ENCODE measurements at places on chromosomes 3 and 15.
A peak's percentile ranks its signal among the peaks of the same experiment; 100 is the strongest.

GRCh38 chr3:23619705-23620637, 185.8 kb upstream of the UBE2E1 start:
- DNase-seq: no peak

DNA sequence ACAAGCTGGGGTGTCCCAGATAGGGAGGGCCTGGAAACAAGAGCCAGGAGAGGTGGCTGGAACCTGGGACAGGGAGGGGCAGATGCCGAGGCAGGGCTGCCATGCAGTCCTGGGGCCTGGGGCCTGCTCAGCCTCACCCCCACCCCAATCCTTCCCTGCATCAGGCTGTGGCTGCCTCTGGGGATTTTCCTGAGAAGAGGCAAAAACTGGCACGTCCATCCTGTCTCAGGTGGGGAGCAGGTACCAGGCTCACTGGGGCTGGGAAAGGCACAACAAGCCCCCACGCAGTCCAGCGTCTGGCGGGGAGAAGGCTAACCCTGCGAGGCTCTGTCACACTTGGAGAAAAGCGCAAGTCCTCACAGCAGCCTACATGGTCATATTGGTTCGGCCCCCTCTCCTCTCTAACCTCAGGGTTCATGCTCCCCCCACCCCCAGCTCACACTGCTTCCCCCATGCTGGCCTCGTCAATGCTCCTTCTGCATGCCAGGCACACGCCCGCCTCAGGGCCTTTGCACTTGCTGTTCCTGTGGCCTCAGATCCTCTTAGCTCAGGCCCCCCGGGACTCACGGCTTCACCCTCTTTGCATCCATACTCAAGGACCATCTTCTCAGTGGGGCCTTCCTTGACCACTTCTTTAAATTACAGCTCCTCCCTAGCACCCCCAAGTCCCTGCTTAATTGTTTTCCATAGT, 53.1 kb downstream of the LINGO1 start:
- DNase-seq: no peak

DNA sequence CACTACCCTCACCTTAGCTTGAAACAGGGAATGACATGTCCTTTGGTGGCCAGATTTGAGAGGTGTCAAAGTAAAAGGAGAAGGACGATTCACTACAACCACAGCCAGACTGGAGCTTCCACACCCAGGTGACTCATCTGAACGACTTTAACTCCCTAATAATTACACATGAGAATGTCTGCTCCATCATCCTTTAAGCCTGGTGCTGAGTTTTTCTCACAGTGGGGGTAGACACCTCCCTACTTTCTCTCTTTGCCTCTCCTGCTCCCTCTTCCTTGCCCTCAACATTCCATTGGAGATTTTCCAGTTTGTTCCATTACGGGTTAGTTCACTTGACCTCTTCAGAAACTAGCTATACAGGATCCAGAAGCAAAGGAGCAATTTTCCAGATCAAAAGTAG, 154.3 kb upstream of the BHLHE40 start:
- DNase-seq: peak; percentile 75

- no peak for DNase-seq
These were observed 10.1 kb upstream of the LRRC15 start for GRCh38 chr3:194379651-194380050.

DNA sequence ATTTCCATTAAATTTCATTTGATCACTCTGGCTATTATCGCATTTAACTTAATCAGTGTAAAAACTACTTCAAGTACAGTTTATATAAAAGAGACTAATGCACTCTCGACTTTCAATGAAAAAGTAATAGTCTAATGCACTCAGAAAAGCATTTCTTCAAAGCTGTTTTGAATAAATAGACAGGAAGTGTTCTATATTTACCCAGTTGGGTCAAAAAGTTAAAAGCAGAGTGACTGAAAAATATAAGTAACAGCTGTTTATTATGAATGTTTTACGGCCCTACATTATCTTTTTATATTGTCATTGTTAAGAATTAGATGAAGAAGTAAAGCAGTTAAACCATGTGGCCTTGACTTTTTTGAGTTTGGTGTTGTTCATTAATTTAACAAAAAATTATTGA, 391.8 kb downstream of the ZPLD1 start:
- DNase-seq: no peak
